Skin of body (tissue), 3 donors: ENCODE measurements at places on chromosomes 7 and 10.
A peak's percentile ranks its signal among the peaks of the same experiment; 100 is the strongest.

- DNase-seq, result no peak
Measured at GRCh38 chr7:1450431-1450830, 8.8 kb downstream of the MICALL2 start.

DNA sequence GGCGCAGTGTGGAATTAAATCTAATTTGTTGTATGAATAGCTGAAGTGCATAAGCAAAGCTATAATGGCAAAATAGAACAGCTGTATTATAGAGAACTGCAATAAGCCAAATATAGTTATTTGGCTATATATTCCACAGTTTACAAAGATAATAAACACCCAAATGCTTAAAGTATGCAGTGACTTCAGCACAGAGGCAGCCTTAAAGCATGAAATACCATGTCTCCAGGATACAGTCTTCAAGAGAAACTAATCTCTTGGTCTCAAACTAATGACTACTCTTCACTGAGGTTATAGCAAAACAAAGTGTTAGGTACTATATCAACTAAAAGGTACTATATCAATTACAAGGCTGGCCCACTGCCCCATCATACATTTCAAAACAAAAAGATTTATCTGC, 48.0 kb downstream of the NT5C2 start:
- peak; percentile 40 for DNase-seq

- DNase-seq, result peak; percentile 23
Measured at GRCh38 chr7:41420421-41420820, 282.5 kb downstream of the INHBA start.

DNA sequence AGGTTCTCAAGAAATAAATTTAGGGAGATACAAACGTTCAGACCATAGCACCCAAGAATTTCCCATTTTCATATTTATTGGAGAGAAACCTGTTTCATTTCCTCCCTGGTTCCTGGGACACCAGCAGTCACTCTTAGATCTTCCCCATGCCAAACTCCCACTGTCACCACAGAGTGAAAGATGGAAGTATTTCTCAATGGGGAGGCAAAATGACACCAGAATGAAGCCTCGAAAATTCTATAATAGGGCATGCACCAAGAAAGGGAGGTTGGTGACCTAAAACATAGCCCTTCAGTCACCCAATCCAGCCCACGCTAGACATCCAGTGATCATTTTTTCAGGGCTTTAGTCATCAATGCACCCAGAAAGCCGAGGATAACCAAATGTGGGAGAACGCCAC, 148.1 kb upstream of the PLXDC2 start:
- DNase-seq, result no peak

GRCh38 chr7:27141137-27141922, 2.2 kb downstream of the HOXA5 start:
- DNase-seq, result no peak

DNA sequence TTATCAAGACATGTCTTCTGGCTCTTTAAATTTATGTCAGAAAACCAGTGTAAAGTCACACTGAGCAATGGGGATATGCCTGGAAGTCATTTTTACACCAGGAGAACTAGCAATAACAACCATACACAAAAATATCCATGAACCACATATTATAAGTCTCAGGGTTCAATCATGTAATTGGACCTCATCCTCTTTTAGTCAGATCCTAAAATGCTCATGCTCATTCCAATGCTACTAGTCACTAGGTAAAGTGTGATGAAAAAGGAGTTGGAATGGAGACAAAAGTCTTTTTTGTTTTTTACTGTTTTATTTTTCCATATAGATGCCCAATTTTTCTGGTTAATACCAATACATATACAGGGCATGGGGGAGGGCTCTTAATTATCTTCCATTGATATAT, 306.1 kb downstream of the DGKB start:
- no peak for DNase-seq

GRCh38 chr7:157851501-157852067, 514.8 kb downstream of the DNAJB6 start:
- peak; percentile 47 for DNase-seq
